ENCODE measurements at places on chromosomes 3 and 15. TPM values are rescaled to one million over a fixed set of nuclear protein-coding genes. Genes with fewer than 3 reads are reported as not detected.

The TGM4 gene
- 0.08 TPM for total RNA-seq

The CFAP91 gene
- not detected for total RNA-seq

The COLQ gene
- total RNA-seq = 0.43 TPM

The ARRDC4 gene
- total RNA-seq = 0.17 TPM

The DAZL gene
- total RNA-seq = not detected

The GRIP2 gene
- total RNA-seq = 1.4 TPM

The ZNF860 gene
- total RNA-seq = 1.4 TPM

The NUP210 gene
- total RNA-seq = 32.3 TPM

The TMCO5A gene
- total RNA-seq = not detected

The GHSR gene
- not detected for total RNA-seq

The CEP152 gene
- total RNA-seq = 7.6 TPM

The FOXL2NB gene
- 1.2 TPM for total RNA-seq

The SMCO1 gene
- not detected for total RNA-seq

The DYNLT2B gene
- total RNA-seq = 26.1 TPM

The SLC22A13 gene
- not detected for total RNA-seq

The GADL1 gene
- total RNA-seq = not detected

The RGMA gene
- total RNA-seq = 0.18 TPM

The TMEM40 gene
- total RNA-seq = 0.29 TPM
